ENCODE measurements at places on chromosomes 12 and 14.

- peak; percentile 88 for ATAC-seq
Observed at GRCh38 chr12:109763201-109763841, 49.7 kb downstream of the FAM222A start.

DNA sequence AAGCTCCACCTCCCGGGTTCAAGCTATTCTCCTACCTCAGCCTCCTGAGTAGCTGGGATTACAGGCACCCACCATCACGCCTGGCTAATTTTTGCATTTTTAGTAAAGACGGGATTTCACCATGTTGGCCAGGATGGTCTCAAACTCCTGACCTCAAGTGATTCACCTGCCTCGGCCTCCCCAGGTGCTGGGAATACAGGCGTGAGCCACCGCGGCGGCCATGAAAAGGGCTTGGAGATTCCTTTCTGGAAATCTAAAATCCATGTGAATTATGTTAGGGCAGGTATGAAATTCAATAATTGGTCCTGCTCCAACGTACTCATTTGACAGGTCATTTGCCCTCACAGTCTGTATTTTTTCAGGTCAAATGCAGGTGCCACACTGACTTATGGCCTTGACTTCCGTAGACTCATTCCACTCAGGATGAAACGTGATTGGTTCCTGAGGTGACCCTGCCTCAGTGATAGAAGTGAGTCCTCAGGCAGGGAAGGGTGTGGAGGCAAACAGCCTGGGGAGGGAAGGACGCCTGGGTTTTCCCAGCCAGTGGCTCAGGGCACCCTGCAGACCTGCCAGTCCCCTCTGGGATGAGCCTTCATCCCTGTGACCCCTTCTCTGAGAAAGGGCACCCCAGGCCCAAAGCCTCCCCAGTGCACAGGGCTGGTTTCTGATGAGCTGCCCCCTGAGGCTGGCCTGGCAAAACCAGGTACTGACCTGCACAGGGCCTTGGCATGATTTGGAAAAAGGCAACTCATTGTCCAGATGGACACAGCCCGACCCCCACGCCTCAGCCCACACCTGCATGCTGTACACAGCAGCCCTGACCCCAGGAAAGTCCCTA, 48.7 kb downstream of the PSMA6 start:
- no peak for ATAC-seq

DNA sequence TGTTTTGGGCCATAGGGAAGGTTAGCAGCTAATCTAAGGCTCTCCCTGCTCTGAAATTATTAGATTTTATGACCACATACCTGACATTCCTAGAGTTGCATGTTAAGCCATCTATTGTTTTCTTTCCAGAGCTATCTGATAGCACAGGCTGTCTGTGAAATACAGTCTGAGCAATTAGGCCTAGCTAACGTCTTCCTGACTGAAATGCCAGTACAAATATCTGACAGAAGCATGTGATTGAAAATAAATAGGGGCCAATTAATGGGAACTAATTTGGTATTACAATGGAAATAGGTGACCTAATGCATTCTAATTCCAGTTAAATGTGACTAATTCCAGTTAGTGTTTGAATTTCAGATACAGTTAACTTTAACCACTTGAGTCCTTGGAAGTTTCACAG, 115.2 kb downstream of the C12orf75 start:
- ATAC-seq = no peak

DNA sequence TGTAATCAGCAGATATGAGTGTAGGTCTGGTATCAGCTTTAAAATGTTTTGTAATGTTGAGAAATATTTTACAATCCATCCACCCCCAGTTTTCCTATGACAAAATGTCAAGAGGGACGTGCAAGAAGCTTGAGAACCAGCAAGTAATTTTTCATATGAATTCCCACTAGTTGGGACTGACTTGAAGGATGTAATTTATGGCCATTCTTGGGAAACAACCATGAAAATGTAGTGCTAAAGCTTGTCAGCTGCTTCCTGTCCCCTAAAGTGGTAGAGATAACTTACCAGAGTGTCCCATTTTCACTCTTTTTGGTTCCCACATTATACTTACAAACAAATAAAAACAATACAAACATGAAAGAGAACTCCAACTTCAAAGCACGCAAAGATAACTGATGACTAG, 63.9 kb downstream of the RERG start:
- no peak for ATAC-seq

DNA sequence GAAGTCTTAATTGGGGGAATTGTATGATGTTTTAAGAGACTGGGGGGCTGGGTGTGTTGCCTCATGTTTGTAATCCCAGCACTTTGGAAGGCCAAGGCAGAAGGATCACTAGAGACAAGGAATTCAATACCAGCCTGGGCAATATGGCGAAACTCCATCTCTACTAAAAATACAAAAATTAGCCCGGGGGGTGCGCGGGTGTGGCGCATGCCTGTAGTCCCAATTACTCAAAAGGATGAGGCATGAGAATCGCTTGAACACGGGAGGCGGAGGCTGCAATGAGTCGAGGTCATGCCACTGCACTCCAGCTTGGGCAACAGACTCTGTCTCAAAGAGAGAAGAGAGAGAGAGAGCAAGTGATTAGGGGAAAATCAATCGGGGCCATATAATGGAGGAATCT, 600.5 kb downstream of the SLC16A7 start:
- ATAC-seq = no peak

- no peak for ATAC-seq
Observed at GRCh38 chr14:70726651-70727375, 82.5 kb downstream of the MAP3K9 start.

DNA sequence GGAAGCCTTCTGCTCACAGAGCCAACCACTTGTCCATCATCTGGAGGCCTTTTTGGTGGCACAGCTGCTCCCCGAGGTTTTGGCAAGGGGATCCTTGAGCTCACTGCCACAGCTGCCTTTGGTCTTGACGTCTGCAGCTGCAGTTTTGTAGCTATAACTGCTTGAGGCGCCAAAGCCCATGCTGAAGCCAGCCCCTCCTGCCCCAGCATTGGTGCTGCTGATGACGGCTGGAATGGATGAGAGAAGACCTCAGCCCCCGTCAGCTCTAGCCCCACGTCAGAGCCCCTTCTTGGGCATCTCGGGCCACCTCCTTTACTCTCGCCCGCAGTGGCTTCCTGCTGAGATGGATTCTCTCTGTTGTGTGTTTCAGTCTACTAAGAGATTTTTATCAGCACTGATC, 12.3 kb upstream of the KRT74 start:
- no peak for ATAC-seq

- peak; percentile 99 for ATAC-seq
Observed at GRCh38 chr12:105107494-105108371, at the start of gene WASHC4. WASHC4 (plus strand) TSS chr12:105107731; CDS start chr12:105107801, 70 bp downstream.

DNA sequence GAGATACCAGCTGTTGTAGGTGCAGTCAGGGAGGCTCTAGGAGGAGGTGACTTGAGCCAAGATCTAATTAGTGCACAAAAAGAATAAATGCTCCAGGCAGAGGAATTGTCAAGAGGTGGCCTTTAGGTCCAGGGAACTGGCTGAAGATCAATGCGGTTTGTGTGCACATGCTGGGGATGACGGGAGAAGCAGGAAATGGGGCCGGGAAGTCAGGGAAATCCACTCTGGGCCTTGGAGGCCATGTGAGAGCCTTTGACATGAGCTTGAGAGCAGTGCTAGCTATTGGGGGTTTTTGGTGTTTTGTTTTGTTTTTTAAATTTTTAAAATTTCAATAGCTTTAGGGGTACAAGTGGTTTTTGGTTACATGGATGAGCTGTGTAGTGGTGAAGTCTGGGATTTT, 67.4 kb downstream of the MVK start:
- no peak for ATAC-seq

- no peak for ATAC-seq
Observed at GRCh38 chr14:100673085-100673806, 53.4 kb upstream of the DLK1 start.

- ATAC-seq = peak; percentile 81
Observed at GRCh38 chr12:49937639-49938300, 12.8 kb upstream of the AQP2 start.

GRCh38 chr12:44526655-44527182, 349.4 kb downstream of the NELL2 start:
- ATAC-seq = no peak

DNA sequence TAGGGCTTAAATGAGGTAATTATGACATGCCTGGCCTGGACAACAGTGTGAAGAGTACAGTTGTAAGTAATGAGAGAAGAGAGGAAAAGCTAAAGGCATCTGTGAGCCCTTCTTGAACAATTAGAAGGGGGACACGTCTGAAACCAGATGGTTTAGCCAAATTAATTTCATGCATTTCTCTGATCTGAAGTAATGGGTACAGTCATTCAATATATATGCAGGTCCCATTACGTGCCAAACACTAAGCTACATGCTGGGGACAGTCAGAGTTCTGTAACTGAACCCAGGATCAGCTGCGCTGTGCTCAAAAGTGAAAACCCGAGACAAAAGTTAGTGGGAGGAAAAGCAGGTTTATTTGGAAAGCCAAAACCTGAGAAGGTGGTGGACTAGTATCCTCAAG, 207.2 kb upstream of the TMTC1 start:
- ATAC-seq = no peak

- ATAC-seq = no peak
Observed at GRCh38 chr14:31476131-31476866, 11.5 kb downstream of the GPR33 start.

GRCh38 chr14:89495718-89496117, 78.7 kb upstream of the FOXN3 start:
- no peak for ATAC-seq

- ATAC-seq = no peak
Observed at GRCh38 chr14:86346818-86347384, 817.0 kb downstream of the FLRT2 start.

Data from esophagus mucosa (tissue), 1 donor.